Fibroblast of skin of left quadriceps (primary cell): ENCODE measurements at places on chromosomes 3 and 15.

GRCh38 chr3:153927107-153927506, 194.1 kb upstream of the ARHGEF26 start:
- DNase-seq, result peak; percentile 72

DNA sequence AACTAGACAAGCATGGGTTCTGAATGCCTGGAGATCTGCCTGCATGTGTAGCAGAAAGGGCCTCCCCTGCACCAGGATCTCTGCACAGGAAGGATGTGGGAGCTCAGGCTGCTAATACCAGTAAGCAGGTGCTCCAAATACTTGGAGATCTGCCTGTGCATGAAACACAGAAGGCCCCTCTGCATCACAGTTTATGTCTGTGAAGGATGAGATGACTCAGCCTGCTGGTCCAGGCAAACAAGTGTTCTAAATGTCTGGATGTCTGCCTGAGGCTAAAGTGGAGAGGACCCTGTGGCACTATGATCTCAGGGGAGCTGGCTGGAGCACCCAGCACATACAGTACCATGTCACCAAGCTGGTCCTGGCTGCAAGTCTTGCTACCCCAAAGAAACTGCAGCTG, 678.8 kb downstream of the MCTP2 start:
- no peak for DNase-seq

DNA sequence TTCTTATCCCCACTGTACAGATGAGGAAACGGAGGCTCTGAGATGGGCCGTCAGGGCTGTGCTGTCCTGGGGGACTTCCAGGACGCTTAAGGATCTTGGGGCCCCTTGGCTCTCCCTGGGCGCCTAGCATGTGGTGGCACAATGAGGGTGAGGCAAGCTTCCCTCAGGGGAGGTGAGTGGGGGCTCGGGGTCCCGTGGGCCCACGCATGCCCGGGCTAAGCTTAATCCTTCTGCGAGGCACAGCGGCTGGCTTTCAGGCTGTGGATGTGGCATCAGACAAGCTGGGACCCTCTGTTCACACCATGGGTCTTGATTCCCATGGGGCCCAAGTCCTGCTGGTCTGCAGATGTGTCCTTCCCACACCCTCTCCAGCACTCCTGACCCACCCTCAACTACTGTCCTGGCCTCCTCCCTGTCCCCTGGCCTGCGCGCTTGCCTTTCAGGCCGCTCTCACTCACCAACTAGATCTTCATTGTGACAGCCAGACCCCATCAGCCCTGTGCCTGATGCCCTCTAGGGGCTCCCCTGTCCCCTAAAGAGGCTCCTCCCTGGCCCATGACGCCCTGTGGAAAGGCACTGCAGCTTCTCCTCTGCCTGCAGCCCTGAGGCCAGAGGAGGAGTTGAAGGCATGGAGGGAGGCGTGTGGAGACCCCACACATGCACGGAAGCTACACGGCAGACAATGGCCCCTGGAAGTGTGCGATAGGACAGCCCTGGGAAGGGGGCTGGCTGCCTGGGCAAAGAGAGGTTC, 11.3 kb downstream of the DUSP7 start:
- no peak for DNase-seq

GRCh38 chr3:106212665-106213222, 343.9 kb upstream of the CBLB start:
- no peak for DNase-seq

DNA sequence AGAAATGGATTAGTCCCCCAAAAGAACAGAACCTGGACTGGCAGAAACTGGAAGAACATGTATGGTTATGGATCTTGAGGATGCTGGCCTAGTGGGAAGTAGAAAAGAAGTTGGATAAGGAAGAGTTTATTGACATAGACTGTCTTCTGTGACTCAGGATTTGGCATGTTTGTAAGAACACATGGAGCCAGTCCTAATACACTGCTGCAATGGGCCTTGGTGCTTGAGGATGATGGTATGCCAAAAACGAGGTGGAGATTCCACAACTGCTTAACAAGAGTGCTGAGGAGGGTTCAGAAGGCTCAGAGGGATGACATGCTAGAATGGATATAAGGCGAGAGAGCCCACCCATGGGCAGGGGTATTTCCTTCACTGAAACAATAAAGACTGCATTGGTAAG, 22.4 kb downstream of the LZTFL1 start:
- DNase-seq, result no peak

DNA sequence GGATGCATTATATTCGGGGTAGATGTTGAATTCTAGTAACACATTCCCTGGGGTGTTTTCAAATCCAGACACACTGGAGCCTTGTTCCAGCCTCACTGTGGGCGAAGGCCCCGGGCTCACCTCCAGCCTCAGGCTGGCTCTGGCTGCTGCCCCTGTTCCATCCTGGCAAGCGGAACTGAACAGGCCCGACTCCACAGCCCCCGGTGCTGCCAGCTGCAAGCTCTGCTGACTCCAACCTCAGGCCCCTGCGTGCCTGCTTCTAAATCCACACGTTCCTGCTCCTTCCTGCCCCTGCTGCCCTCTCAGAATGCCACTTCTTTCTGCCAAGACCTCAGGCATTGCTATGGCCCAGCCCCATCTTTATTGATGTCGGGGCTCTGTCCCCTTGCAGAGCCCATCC, 90.6 kb downstream of the LIPC start:
- DNase-seq, result no peak
